ENCODE measurements at places on chromosomes 5 and 9.

DNA sequence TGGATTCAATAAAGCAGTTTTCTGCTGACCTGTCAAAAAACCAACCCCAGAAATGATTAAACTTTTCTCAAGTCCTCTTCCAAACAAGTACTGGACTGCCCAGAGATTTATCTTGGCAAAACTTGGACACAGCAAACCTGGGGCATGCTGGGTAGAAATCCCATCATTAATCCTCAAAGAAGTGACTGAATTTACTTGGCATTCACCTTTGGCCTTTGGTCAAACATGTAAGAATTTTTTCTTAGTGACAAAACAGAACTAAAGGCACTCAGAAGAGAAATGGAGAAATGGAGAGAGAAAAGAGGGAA, 248.6 kb upstream of the NREP start:
- no peak for DNase-seq

DNA sequence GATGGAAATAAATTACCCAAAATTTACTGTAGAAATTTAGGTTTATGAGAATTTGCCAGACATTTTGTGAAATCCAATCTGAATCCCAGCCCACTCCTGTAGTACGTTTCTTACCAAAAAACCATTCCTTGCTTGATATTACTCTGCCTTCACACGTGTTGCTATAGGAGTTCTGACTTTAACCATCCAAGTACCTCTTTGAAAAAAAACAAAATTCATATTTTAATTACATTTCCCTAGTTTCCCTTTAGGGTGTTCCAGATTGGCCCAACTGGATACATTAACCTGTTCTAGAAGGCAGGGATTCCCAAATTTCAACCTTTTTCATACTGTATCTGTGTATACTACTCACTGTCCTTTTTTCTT, 1.4 kb upstream of the PJA2 start:
- no peak for DNase-seq

DNA sequence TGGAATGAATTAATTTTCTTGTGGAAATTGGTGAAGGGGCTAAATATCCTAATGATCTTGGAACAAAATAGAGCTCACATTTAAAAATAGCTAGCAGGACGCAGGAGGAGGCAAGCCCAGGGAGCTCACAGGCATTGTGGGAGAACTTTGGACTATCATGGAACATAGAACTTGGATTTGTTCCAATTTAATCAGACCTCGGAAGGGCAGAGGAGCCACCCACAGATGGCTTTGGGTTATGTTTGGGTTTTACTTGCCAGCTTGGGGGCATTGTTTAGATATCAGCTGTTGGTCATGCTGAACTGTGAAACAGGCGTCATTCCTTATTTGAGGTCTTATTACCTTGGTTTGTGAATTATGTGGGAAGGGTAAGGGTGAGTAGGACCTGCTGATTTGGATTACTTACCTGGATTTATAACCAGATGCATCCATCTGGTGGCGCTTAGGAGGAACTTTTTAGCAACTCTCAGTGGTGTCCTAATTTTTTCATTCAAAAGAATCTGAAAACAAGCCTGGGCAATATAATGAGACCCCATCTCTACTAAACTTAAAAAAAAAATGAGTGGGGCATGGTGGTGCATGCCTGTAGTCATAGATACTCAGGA, 14.1 kb upstream of the PTGR1 start:
- DNase-seq, result no peak

DNA sequence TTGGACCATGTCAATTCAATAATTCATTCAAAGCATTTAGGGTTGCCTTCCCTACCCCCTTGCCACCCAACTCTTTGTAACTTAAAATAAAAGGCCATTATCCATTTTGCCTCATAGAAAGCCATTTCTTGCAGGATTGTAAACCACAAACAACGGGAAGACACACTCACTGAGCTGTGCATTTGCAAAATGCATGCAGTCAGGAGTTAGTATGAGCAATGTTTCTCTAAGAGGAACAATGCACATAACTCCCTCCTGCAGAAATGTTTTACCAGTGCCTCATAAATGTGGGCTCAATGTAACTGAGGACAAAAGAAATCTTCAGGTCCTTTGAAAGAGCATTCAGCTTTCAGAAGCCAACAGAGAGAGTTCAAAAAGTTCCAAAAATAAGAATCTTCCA, 98.5 kb upstream of the ABCA1 start:
- no peak for DNase-seq

- DNase-seq, result peak; percentile 26
Observed at GRCh38 chr5:26121338-26121737, 917.0 kb downstream of the CDH9 start.

DNA sequence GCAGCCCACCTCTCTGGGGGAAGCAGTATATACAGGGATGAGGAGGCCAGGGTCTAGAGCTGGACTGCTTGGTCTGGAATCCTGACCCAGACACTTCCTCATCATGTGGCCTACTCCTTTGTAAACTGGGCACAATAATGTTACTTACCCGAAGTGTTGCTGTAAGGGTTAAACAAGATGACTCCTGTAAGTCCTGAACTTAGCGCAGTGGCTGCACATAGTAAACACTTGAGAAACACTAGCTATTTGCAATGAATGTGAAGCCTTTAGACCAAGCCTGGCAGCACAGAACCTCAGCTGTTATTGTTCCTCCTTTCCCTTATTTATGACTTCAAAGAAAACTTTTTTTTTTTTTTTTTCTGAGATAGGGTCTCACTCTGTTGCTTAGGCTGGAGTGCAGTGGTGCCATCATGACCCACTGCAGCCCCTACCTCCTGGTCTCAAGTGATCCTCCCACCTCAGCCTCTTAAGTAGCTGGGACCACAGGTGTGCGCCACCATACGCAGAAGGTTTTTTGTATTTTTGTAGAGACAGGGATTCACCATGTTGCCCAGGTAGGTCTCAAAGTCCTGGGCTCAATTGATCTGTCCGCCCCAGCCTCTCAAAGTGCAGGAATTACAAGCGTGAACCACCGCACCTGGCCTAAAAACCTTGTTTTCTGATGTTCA, 96.2 kb upstream of the IL6ST start:
- DNase-seq, result peak; percentile 12

DNA sequence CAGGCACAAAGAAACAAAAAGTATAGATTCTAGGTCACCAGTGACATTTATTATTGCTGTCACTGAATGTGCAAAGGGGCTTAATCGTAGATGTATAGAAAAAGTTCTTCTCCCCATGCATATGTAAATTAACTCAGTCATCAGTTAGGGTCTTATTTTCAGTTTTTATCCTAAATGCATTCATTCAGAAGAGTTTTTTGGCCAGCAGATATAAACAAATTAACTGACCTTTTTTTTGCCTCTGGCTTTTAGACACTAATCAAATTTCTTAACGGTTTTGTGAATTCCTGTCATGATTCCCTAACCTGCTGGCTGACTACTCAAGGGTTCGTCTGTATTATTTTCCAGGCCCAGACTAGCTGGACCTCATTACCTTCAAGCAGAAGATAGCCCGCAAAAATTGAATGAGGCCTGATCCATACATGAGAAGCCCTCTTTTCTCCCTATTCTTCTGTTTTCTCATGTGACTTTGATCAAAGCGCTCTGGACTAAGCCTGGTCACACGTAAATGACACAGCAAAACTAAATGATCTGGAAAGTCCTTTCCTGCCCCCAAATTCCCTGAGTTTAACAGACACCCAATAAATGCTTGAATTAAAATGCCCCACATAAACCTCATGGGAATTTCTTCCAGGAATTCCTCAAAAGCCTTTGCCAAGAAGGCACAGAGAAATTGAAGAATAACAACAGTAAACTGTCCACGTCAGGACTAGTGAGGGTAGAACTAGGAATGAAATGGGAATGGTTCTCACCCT, 83.7 kb downstream of the MYO10 start:
- DNase-seq, result no peak

DNA sequence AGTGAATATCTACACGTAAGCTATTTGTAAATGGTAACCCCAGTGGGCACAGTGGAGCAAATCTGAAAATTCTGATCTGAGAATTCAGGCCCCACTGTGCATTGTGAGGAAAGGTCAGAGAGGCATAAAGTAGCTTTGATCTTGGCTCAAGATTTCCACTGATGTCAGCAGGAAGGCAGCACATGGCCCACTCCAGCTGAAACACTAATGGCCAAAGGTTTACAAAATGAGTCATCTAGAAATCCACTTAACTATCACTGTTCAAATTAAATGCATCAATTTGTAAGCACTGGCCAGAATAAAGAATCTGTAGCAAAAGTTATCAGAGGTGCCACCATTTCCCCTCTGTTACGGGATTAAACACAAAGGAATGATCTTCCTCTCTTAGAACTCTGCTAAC, 191.6 kb downstream of the C9orf152 start:
- DNase-seq, result no peak

- DNase-seq, result no peak
Observed at GRCh38 chr5:123868881-123869280, 356.9 kb downstream of the CSNK1G3 start.

DNA sequence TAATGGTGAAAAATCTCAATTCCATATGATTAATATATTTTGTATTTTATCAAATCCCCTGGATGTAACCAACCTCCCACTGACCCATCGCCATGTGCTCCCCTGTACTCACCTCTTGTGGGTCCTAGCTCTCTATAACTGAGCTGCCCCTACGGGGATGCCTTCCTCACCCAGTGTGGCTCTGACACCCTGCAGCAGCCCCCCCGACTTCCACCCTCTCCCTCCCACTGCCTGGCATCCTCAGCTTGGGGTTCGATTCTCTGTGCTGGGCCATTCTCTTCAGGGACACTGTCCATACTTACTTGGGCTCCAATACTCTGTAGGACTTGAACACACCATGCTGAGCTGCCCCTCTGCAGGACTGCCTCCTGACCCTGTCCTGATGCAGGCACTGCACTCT, 87.1 kb downstream of the PJA2 start:
- no peak for DNase-seq

DNA sequence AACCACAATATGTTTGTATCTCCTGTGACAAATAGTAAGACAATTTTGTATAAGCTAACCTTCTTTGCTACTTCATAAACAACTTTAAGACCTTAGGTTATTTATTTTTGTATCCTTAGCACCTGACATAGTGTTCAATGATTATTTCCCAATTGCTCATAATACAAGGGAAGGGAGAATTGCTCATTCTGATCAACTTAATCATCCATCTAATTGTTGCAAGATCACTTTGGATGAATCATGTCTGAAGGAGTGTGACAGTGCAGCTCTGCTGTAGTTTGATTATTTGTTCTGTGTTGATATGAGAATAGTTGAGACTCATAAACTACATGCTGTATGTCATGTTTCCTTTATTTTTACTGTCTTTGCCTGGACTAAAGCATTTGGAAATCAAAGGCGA, 721.3 kb upstream of the SEMA6A start:
- no peak for DNase-seq

DNA sequence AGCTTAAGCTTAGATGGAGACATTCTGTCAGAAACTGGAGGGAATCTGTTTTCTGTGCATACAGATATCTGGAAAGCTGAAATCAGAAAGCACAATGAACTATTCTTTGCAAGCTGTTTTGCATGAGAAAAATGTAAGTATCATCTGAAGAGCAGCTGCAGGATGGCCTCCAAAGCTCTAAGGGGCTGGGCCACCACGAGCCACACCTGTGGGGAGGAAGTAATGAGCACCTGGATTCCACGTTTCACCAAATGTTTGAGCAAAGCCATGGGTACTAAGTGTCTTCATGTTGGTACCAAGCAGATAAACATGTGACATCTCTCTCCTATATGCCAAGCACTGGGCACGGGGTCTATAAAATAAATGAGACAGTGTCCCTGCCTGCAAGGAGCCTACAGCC, 199.3 kb downstream of the TTLL11 start:
- DNase-seq, result no peak

DNA sequence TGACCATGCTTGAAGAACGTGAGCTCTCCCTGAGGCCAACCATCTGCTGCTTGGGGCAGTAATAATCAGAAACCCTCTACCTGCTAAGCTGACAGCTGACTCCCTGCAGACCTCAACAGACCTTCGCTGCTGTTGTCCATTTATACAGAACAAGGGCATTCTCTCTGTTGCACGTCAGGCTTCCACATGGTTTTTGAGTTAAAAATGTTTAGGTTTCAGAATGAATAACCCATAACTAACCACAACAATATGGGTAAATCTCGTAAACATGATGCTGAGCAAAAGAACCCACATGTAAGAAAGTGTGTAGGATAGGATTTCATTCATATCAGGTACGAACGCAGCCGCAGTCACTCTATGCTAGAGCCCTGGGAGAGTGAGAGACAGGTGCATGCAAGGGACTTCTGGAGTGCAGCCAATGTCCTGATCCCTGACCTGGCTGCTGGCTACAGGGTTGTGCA, 348.5 kb downstream of the MED10 start:
- DNase-seq, result no peak

GRCh38 chr5:169088028-169088725, 212.8 kb downstream of the SLIT3 start:
- DNase-seq, result no peak

DNA sequence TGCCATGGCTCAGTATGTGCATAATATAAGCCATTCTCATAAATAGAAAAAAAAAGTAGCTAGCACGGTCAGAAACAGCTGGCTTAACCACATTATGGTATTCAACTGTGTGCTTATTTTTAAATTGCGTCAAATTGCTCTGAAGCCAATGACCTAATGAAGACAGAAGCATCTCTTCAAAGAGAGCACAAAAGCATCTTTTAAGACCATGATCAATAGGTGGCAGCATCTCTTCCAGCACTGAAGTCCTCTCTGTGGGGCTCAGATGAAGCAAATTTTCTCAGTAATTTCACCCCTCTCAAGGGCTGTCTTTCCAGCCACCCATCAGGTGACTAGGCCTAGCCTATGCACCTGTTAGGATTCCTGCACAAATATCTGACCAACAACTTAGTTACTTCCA, 251.4 kb downstream of the GLIS3 start:
- DNase-seq, result peak; percentile 76

GRCh38 chr9:86304236-86304730, 21.9 kb upstream of the ISCA1 start:
- DNase-seq, result no peak

DNA sequence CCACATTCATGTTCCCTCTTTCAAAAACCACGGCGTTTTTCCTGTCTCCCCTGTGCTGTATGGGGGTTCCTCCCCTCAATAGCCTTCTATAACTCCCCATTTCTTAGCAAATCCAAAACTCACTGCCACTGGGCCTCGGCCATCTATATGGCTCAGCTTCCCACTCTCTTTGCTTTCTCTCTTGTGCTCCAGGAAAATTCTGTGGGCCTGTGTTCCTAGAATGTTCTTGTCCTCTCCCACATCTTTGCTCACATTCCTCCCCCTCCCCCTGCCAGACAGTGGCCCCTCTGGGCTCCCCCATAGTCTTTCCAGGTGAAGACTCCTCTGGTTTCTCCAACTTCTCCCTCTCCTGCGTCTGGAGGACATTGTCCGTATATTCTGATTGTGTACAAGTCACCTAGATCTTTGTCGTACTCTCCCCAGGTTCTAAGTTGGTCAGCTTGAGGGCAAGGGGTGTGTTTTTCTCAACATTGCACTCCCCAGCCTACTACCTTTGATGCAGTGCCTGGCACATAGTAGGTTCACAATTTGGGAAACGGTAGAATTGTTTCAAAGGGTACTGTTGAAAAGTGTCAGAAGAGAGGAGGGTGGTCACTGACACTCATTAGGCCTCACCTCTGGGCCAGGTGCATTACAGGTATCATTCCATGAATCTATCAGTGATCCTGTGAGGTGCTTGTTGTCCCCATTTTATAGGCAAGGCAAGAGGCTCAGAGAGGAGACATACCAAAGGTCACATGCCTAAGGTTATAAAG, 3.7 kb upstream of the DUSP1 start:
- no peak for DNase-seq

- DNase-seq, result no peak
Observed at GRCh38 chr9:137643921-137644320, 25.1 kb downstream of the EHMT1 start.
